ENCODE measurements at places on chromosomes 13 and 19.

- DNase-seq: no peak
Measured at GRCh38 chr13:110648146-110648819, 32.9 kb downstream of the NAXD start.

DNA sequence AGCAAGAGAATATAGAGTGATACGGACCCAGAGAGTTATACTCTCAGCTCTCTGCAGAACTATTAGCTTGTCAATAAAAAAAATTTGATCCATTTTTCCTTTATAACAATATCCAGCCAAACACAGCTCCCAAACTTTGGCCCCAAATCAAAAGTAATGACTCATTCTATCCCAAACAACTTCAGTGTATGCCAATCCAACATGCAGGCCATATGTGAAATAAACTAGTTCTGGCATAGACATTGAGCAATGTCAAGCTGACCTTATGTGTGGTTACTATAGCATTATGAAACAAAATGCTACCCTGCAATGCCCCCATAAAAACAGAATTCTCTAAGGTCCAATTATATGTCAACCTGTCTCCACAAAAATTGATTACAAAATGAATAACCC is 209.5 kb downstream of the DNAJC15 start:
- no peak for DNase-seq

DNA sequence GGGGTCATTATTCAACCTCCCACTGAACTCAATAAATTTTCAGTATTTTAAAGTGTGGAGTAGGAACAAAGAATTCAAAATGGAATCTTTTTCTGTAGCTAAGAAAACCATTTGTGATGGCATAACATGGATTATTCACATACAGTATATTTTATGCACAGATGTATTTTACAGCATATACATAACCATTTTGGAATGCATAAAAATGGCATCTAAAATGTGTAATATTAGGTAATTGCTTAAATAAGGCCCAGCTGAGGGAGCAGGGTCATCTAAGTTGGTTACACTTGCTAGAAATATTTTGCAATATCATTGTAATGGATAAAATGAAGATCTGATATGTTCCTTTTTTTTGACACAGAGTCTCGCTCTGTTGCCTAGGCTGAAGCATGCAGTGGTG is 146.9 kb downstream of the LMO7 start:
- no peak for DNase-seq

DNA sequence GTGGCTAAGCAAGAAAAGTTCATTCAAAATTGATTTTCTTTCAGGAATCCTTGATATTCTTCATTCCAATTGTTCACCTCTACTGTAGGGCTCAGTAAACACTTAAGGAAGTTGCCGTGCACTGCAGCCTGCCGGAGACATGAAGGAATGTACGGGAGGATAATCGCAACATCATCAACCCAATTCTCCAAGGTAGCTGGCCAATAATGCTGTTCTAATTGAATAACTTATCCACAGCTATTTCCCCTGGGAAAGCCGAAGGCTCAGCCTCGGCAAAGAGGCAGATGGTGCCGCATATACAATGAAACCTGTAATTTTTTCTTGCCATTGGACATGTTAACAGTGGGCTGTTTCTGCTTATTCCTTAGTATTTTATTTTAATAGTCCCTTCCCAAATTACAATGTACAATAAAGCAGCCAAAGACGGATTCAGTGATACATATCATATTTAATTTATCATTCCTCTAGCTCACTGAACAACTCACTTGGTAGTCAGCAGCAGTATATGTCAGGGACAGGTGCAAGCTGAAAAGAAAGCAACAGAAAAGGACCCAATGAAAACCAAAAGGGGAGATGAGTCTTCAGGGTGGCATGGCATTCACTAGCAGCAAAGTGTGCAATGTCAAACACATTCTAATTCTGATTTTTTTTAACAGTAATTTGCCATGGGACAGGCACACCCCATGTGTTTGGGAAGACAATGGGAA is 420.5 kb upstream of the KLF12 start:
- DNase-seq: no peak

DNA sequence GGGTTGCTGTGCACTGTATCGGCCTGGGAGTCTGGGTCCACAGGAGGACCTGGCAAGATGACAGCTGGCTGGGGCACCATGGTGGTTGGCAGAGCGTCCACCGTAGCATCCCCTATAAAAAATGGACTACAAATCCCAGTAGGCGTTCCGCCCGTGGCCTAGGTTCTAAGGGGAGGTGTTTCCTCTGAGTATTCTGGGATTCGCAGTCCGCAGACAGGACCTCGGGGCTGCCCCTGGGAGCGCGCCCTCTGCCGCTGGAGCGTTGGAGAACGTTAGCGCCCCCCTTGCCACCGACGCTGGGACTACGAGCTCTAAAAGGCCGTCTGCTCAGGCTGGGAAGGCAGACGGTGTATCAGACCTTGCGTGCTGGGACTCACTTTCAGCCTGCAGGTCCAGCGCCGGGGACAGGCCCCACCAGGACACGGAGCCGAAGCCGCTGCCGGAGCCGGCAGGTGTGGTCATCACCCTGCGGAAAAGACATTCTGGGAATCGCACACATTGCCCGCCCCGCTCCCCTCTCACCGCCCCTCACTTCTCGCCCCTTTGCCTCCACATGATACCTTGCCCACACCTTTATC is 372 bp downstream of the DNAAF3 start:
- DNase-seq: no peak

DNA sequence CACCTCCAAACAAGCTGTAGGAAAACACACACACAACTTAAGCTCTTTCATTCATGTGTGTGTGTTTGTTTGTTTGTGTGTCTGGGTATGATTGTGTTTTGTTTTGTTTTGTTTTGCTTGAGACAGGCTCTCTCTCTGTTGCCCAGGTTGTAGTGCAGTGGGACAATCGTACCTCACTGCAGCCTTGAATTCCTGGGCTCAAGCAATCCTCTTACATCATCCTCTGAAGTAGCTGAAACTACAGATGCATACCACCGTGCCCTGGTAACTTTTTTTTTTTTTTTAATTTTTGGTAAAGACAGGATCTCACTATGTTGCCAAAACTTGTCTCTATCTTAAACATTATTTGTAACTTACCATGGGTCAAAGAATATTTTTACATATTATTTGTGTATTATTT is 431.7 kb downstream of the SLITRK1 start:
- DNase-seq: no peak

DNA sequence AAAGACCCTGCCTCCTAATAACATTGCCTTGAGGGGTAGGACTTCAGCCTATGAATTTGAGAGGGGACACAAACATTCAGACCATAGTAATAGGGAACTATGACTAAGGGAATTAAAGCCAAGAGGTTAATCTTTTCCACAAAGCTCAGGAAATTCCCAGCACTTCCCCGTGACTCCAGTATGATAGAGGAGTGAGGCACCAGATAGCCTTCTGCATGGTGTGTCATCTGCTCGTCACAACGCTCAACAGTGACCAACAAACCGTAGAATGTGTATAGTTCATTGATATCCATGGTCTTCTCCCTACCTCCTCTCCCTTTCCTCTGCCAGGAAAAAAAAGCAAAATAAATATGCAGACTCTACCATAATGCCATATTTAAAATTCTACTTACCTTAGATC is 64.4 kb downstream of the B3GLCT start:
- no peak for DNase-seq

GRCh38 chr19:38663156-38663651 is 15.8 kb downstream of the ACTN4 start:
- DNase-seq: no peak
